ENCODE measurements at places on chromosomes 2 and 18.

DNA sequence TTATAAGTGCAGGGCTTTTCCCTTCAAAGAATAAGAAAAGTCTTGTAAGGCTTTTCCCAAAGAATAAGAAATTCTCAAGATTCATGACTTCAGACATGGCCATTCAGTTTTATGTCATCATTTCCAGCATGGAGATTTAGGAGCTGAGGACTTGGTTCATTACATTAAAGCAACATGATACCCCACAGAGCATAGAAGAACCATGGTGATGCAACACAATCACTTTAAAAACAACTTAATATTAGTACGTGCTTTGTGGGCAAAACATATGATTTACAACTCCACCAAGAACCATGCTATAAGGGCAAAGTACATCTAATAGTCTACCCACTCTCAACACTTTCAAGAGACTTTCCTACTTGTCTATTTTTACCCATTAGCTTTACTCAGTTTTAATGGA is 214.4 kb downstream of the SRBD1 start:
- no peak for DNase-seq

GRCh38 chr18:49754866-49755265 is 58.5 kb downstream of the ACAA2 start:
- peak; percentile 54 for DNase-seq

GRCh38 chr2:176193048-176193447 is 4.6 kb downstream of the HOXD1 start:
- no peak for DNase-seq

GRCh38 chr18:35571138-35571537 is 10.4 kb upstream of the GALNT1 start:
- DNase-seq, result no peak

- DNase-seq, result no peak
These were observed 158.1 kb downstream of the CCBE1 start for GRCh38 chr18:59539108-59539507.
